ENCODE measurements at places on chromosomes 12 and 14. TPM values are rescaled to one million over a fixed set of nuclear protein-coding genes. Genes with fewer than 3 reads are reported as not detected.
A peak's percentile ranks its signal among the peaks of the same experiment; 100 is the strongest.

DNA sequence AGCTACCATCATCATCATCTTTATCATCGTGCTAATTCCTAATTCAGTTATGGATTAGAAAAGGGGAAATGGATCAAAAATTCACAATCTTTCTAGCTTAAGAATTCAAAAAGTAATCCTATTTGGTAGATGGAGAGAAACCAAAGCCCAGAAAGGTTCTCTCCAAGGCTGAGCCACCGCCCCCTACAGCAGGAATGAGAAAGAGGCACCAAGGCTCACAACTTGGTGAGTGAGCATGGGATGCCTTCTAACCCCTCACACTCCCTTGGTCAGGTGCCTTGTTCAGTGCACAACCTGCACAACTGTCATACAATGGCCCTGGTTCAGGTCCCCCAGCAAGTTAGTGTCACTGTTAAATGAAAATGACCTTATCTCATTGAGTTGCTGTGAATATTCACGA is 171.5 kb downstream of the ANO2 start:
- no peak overlapping the region for H3K27ac ChIP-seq
- DNase-seq, result no peak

- H3K4me1 ChIP-seq, result peaks cover 6% of the 10 kb centered on the region
- no peak overlapping the region for H3K4me3 ChIP-seq
- no peaks in the 10 kb centered on the region for H3K36me3 ChIP-seq
- H3K27ac ChIP-seq, result no peak overlapping the region
- DNase-seq, result no peak
Observed at GRCh38 chr14:49686425-49686824, 1.6 kb downstream of the POLE2 start.

DNA sequence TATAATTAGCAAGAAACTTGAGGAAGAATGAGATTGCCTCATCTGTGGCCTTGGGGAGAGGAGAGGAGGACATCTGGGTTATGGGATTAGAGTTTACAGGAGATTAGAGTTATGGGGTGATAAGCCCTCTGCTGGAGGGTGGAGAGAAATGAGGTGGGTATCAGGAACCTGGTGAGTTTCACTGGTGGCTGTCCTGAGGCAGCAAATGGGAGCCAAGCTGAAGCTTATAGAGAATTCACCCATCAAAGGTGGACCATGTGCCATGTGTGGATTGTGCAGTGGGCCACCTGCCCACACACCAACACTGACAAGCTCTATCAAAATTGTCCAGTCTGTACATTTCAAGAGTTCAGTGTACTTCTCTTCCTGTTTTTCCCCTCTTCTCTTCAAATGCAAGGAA is 135.3 kb downstream of the AEBP2 start:
- no peak for DNase-seq
- H3K27me3 ChIP-seq, result no peaks in the 10 kb centered on the region
- no peaks in the 10 kb centered on the region for H3K4me1 ChIP-seq
- H3K36me3 ChIP-seq, result no peaks in the 10 kb centered on the region

- DNase-seq, result no peak
- no peaks in the 10 kb centered on the region for H3K4me1 ChIP-seq
- peak overlapping the region; percentile 43 for H3K27ac ChIP-seq
- no peaks in the 10 kb centered on the region for H3K36me3 ChIP-seq
Observed at GRCh38 chr12:6071589-6071988, 52.9 kb downstream of the VWF start.

DNA sequence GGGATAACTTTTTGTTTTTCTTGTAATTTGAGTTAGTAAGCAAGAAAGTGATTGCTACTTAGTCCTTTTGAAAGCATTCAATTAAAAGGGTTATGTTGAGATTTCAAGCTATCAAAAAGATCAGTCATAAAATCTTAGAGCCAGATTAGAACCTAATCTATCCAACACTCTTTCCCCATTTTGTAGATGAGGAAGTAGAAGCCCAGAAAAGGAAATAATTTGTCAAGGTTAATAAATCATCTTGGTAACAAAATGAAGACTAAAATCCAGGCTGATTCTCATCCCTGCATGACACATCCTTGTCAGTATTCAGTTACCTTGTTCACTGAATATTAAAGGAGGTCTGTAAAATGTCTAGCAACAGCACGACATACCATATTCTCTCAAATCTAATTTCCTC is 26.5 kb downstream of the PPP1R13B start:
- no peaks in the 10 kb centered on the region for H3K36me3 ChIP-seq
- H3K27me3 ChIP-seq, result no peaks in the 10 kb centered on the region
- peak overlapping the region; percentile 63 for H3K27ac ChIP-seq
- DNase-seq, result no peak
- no peak overlapping the region for H3K4me3 ChIP-seq

DNA sequence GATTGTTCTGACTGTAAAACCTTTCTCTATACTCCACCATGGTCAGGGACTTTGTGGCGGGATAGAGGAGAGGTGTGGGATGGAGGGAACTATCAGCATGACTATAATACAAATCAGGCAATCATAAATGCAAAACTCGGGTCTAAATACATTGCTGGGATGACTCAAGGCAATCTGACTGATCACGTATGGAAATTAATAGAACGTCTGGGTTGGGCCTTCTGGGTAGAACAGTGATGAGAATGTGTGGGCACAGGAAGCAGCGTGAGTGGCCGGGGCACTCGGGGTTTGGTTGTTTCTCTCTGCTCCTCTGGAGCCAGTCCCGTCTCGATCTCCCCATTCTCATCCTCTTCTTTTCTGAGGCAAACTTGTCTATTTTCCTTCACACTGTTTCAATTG is 485.8 kb downstream of the VRK1 start:
- H3K27ac ChIP-seq, result no peak overlapping the region
- no peak overlapping the region for H3K4me3 ChIP-seq
- no peak for DNase-seq
- H3K36me3 ChIP-seq, result no peaks in the 10 kb centered on the region
- no peaks in the 10 kb centered on the region for H3K27me3 ChIP-seq

GRCh38 chr12:52186118-52186840 is 5.5 kb downstream of the KRT80 start:
- H3K36me3 ChIP-seq, result no peaks in the 10 kb centered on the region
- H3K4me1 ChIP-seq, result peaks cover 25% of the 10 kb centered on the region
- H3K27me3 ChIP-seq, result no peaks in the 10 kb centered on the region
- no peak overlapping the region for H3K4me3 ChIP-seq
- no peak overlapping the region for H3K27ac ChIP-seq
- DNase-seq, result no peak

DENR gene
- 29.6 TPM for total RNA-seq

GRCh38 chr12:45974883-45975282 is 15.5 kb downstream of the SCAF11 start:
- DNase-seq, result no peak
- H3K4me1 ChIP-seq, result peaks cover 14% of the 10 kb centered on the region
- H3K27me3 ChIP-seq, result no peaks in the 10 kb centered on the region
- no peak overlapping the region for H3K4me3 ChIP-seq
- H3K36me3 ChIP-seq, result no peaks in the 10 kb centered on the region
- no peak overlapping the region for H3K27ac ChIP-seq

SLCO1B1 gene
- total RNA-seq, result not detected

PTGER2 gene
- total RNA-seq, result 5.0 TPM

VPS37B gene
- total RNA-seq, result 66.1 TPM

DNA sequence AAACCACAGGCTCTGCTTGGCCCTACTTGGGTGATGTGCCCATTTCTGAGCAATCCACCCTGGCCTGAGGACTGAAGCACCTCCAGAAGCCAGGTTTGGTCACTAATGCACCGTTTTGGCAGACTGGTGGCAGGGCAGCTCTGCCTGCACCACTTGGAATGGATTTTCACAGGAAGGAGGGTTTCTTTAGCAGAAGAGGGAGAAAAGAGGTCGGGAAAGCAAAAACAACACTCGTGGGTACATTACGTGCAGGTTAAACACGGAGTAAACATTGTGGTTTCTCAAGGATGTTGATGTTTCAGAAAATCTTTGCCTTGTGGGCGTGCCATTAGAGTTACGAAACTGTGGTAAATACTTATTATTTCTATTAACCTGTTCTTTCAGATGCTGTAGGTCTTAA is 70.8 kb downstream of the KCNA5 start:
- no peak overlapping the region for H3K4me3 ChIP-seq
- no peak overlapping the region for H3K27ac ChIP-seq
- H3K4me1 ChIP-seq, result no peaks in the 10 kb centered on the region

Measured in thyroid gland (tissue), 4 donors.